ENCODE measurements at places on chromosomes 4 and X.
A peak's percentile ranks its signal among the peaks of the same experiment; 100 is the strongest.

GRCh38 chr4:70749313-70749712 is 27.5 kb downstream of the RUFY3 start:
- DNase-seq, result peak; percentile 11

GRCh38 chr4:72886602-72887001 is 182.9 kb downstream of the COX18 start:
- no peak for DNase-seq

- DNase-seq, result peak; percentile 79
Measured at GRCh38 chr4:105966051-105966450, 70.8 kb downstream of the NPNT start.

DNA sequence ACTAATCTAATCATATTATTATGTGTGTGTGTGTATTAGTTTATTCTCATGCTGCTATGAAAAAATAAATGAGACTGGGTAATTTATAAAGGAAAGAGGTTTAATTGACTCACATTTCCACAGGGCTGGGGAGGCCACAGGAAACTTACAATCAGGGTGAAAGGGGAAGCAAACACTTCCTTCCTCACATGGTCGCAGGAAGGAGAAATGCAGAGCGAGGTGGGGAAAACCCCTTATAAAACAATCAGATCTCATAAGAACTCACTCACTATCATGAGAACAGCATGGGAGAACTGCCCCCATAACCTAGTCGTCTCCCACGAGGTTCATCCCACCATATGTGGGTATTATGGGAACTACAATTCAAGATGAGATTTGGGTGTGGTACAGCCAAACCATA is 190.9 kb upstream of the TAPT1 start:
- DNase-seq, result no peak

DNA sequence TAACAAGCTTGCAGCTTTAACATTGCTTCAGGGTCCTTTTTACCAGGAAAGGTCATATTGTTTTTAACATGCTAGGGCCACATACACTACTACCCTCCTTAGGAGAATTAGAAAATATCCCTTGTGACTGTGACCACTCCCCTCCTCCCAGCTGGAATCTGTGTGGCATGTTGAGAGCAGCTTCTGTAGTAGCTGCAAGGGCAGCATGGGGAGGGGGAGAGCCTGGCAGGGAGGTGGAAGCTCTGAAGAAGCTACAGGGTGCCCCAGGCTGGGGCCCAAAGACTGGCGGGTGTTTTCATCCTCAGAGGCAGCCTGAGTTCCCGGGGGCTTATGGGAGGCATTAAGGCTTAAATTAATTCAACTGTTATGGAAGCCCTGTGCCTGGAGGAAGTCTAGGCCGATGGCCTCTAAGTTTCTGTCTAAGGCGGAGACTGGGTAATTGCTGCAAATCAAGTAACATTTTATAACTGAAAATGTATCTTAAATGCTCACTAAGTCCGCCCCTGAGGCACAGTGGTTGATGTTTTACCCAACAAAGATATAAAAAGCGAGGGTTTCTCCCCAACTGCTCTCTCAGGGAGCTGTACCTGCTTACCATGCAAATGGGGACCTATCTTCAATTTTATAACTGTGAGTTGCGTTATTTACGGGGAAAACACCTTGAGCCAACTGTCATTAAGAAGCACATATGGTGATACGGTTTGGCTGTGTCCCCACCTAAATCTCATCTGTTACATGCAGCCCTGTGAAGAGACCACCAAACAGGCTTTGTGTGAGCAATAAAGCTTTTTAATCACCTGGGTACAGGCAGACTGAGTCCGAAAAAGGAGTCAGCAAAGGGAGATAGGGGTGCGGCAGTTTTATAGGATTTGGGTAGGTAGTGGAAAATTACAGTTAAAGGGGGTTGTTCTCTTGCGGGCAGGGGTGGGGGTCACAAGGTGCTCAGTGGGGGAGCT is 37.4 kb upstream of the STS start:
- DNase-seq, result no peak

GRCh38 chrX:10847333-10847732 is 226.9 kb upstream of the MID1 start:
- DNase-seq, result peak; percentile 23

GRCh38 chr4:138614398-138615142 is 372.4 kb upstream of the SLC7A11 start:
- DNase-seq, result no peak

Measured in fibroblast of upper back skin (primary cell).